Foreskin keratinocyte (primary cell): ENCODE measurements at places on chromosomes 4 and X.

GRCh38 chr4:53573696-53574095, 17.6 kb downstream of the LNX1 start:
- no peak for DNase-seq

DNA sequence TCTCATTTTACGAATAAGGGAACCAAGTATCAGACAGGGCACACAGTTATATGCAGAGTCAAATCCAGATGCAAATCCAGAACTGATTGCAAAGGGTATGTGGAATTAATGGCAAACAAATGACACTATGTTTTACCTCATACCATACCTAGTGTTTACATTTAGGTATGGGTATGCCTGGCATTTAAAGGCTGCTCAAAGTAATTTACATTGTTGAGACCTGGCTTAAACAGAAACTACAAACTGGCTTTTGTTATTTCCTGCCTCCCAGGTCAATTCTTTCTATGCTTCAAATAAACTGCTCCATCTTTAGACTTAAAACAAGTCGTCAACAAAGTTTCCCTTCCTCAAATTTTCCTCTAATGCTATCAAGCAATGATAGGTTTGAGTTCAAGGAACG, 33.7 kb downstream of the ANKRD17 start:
- DNase-seq = no peak

GRCh38 chr4:73309211-73309610, 50.6 kb upstream of the ANKRD17 start:
- DNase-seq = peak; percentile 57

GRCh38 chr4:152392079-152392478, 143.8 kb downstream of the FBXW7 start:
- DNase-seq = no peak

GRCh38 chr4:155392481-155393184, 15.9 kb upstream of the MAP9 start:
- peak; percentile 59 for DNase-seq

DNA sequence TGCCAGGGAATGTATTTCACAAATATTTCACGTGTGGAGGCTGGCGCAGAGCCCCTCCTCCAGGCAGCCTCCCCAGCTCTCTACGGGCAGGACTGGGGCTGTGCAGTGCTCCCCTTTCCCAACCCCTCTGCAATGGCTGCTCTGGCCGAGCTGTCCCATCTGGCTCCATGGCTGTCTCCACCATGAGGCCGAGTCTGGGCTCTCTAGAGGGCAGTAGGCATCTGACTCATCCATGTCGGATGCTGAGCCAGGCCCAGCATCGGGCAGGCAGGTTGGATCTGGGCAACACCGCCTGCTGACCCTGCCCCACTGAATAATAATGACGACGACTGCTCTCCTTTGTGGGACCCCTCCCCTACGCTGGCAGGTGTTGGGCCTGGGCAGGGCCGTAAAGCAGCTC, 11.0 kb upstream of the SH3TC1 start:
- no peak for DNase-seq

- DNase-seq = no peak
Observed at GRCh38 chrX:131045726-131046125, 12.4 kb upstream of the ARHGAP36 start.

- DNase-seq = no peak
Observed at GRCh38 chrX:38923451-38923969, 122.3 kb downstream of the MID1IP1 start.

DNA sequence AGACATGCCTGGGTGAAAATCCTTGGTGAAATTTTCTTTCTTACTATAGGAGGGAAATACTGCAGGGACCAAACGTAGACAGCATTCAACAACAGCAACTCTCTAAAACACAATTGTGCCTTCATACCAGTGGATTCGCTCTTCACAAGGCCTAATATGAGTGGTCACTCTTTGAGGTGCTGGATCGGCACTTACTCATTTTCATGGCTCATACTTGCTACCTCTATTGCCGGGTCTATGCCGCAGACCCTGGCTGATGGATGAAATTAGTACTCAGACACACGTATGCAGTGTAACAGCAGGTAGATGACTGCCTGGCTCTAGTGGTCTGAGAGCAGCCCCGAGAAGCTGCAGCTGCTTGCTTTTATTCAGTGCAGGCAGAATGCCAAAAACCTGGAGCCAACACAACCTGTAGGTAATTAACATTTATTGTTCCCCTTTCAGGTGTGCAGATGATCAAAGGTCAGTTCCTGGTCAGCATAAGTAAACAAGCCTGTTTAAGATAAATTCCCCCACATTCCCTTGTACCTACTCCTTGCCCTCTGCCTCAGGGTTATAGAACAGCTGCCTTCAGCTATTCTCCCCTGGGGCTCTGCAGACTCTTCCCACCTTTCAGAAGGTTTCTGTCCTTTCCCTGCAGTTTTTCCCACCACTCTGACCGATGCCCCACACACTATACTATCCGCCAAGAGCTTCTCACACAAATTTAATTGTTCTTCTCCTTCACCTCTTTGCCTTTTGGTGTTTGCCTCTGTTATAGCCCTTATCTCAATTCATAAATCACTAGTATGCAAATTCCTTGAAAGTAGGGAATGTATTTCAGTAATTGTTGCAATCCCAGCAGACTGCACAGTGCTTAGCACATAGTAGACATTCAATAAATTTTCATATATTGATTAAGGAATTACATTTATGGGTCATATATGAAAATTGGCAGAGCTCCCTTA, 210.0 kb downstream of the SPANXN3 start:
- DNase-seq = no peak

GRCh38 chrX:25178555-25178954, 162.8 kb upstream of the ARX start:
- DNase-seq = no peak

DNA sequence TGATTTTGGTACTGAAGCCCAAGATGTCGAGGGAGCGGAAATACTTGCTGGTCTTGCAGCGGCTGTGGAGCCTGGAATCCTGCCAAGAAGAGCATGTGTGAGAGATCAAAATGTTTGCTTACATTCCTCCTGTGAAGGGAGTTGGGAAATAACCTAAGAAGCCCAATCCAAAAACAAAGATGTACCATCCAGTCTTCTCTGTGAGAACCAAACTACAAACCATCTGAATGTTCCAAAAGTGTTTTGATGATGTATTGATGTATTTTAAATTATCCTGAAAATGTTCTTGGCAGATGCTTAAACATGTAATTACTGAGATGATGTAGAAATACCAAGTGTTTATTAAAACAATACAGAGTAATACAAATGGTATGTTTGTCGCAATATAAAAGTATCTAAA, 10.1 kb upstream of the ADH1A start:
- peak; percentile 32 for DNase-seq

- no peak for DNase-seq
Observed at GRCh38 chr4:83251447-83251830, 33.2 kb downstream of the COQ2 start.

- no peak for DNase-seq
Observed at GRCh38 chr4:11625211-11625610, 196.5 kb upstream of the HS3ST1 start.

DNA sequence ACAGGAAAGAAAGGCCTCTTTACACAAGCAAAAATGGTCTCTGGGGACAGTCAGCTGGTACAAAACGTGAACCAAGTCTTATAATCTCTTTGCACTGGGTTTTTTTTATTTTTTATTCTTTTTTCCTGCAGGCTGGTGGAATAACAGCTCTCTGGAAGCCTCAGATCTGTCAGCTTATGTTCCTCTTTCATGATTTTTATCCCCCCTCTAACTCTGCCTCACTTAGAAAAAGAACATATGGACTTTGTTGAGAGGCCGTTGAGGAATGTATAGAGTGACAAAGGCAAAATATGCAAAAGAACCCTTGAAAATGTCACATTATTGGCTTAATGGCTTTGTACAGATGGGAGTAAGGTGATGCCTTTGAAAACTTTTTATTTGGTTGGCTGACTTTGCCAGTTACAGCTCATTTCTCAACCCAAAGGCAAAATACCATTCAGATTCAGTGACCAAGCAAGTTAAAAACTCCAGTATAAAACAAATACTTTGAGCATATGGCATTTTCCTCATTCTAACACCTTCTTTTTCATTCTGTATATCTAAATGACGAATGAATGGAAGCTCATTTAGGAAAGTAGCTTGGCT, 111.1 kb downstream of the RNF150 start:
- no peak for DNase-seq

- DNase-seq = no peak
Observed at GRCh38 chr4:8849266-8850073, 22.2 kb downstream of the HMX1 start.

DNA sequence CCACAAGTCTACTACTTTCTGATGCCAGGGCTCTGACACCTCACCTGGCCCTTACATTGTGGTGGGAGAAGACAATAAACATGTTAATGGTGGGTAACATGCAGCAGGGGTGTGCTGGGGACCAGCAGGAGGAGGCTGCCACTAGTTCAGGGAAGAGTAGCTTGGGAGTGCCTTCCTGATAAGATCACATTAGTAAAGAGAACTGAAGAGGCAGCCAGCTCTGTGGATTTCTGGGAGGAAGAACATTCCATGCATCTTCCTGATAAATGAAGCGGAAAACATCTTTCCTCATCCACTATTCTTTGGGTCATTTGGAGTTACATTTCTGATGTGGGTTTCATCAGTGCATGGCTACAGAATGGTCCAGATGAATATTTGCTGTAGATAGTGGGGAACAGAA, 9.0 kb downstream of the RNF150 start:
- DNase-seq = no peak

DNA sequence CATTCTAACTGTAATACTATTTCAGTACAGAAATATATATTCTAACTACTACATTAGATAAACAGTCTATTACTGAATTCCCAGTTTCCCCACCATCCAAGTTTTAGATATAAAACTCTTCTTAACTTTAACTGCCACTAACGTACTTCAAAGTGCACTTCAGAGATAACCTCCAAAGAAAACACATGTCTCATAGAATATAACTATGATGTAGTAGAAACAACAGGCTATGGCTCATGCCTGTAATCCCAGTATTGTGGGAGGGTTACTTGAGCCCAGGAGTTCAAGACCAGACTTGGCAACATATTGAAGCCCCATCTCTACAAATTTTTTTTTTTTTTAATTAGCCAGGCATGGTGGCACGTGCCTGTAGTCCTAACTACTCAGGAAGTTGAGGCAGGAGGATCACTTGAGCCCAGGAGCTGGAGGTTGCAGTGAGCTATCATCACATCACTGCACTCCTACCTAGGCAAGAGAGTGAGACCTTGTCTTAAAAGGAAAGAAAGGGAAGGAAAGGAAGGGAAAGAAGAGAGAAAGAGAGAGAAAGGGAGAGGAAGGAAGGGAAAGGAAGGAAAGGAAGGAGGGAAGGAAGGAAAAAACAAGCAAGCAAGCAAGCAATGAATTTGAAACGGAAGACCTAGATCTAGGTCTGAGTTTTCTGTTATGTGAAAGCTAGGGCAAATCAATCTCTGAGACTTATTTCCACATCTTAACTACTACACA, 4.8 kb downstream of the HAUS3 start:
- no peak for DNase-seq
